ENCODE measurements at places on chromosomes 4 and X. TPM values are rescaled to one million over a fixed set of nuclear protein-coding genes. Genes with fewer than 3 reads are reported as not detected.

GRCh38 chr4:69656653-69657158 lies 3.7 kb upstream of the UGT2A1 start:
- no peaks in the 10 kb centered on the region for H3K27me3 ChIP-seq
- no peak overlapping the region for H3K4me3 ChIP-seq
- no peaks in the 10 kb centered on the region for H3K36me3 ChIP-seq
- DNase-seq: no peak
- H3K4me1 ChIP-seq: no peaks in the 10 kb centered on the region

DNA sequence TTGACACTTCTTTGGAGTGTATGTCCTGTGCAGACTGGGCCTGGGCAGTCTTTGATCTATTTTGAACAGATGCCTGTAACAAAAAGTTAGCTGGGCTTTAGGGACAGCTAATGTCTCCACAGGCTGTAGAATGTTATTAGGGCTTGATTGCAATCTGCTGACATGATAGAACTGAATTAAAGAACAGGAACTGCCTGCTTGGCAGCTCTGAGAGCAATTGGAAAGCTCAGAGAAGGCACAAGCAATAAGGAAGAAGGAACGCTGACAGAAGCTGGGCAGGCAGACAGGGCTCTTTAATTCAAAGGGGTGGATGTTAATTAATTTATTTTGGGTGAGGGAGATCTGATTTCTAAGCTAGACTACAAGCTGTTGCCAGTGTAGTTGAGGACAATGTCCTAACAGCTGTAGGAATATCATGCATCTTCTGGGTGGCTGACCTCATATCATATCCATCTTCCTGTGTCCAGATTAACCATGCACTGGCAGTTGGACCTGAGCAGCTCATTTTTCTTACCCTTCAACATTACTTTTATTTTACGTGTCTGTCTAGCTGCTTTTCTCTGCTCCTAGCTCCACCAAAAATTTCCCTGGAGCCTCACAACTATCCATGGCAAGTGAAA lies 20.7 kb upstream of the GRXCR1 start:
- no peak for DNase-seq
- H3K4me1 ChIP-seq: no peaks in the 10 kb centered on the region
- H3K36me3 ChIP-seq: no peaks in the 10 kb centered on the region
- no peak overlapping the region for H3K27ac ChIP-seq
- H3K4me3 ChIP-seq: no peak overlapping the region

DNA sequence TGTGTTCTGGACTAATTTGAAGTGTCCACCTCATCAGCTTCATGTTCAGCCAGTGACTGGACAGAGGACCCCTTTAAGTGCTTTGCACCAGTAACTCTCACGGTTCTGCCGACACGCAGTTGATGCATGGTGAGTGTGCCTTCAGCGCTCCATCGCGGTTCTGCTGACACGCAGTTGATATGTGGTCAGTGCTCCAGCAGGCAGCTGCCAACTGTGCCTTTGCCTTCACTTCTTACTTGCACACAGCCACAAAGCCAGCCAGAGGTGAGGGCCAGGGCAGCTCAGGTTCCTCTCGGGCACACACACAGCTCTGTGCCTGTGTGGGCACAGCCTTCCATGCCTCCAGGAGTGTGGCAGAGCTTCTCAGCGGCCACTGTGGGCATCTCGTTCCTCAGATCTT lies 12.4 kb downstream of the NKX1-1 start:
- H3K36me3 ChIP-seq: peaks cover 39% of the 10 kb centered on the region
- H3K4me3 ChIP-seq: no peak overlapping the region
- H3K27ac ChIP-seq: no peak overlapping the region
- no peaks in the 10 kb centered on the region for H3K4me1 ChIP-seq
- no peaks in the 10 kb centered on the region for H3K27me3 ChIP-seq
- peak; percentile 62 for DNase-seq

- H3K36me3 ChIP-seq: no peaks in the 10 kb centered on the region
- peak overlapping the region; percentile 91 for H3K4me3 ChIP-seq
- H3K27ac ChIP-seq: peak overlapping the region; percentile 93
- H3K4me1 ChIP-seq: peaks cover 36% of the 10 kb centered on the region
- DNase-seq: no peak
- H3K27me3 ChIP-seq: no peaks in the 10 kb centered on the region
Measured at GRCh38 chr4:145937971-145938611, 532 bp downstream of the ZNF827 start.

DNA sequence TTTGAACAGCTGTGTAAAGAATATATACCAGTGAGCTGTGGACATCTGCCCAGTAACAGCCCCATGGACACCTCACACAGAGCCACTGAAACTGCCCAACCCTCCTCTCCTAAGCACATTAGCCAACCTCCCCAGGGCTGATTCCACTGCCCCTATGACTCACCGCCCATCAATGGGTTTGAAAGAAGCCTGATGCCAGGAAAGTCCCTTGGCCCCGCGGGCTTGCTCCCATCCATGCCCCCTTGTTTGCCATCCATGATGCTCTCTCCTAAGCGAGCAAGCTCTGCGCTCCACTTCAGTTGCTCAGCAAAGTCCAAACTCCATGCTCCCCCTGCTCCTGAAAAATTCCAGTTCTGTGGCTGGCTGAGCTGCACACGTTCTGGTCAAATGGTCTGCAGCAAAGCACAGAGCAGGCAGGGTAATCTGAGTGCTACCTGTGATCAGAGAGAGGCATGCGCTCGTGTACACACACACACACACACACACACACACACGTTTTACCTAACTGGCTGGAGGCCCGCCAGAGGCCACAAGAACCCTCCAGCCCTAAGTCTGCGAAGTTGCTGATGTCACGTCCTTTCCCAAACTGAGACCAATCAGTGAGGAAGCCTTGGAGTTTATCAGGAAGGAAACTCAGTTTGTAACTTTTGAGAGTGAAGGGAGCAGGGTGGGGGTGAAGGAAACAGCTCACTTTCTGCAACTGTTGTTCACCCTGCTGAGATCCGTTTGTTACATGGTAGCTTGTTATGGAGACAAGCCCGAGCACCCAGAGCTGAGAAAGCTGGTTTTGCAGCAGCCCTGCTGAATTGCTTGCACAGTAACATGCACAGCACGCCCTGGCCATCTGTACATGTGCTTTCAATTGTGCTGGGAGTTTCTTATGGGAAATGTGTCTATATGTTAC lies at the start of gene ASB9:
Gene ASB9, minus strand, starts transcription at position 466 of the 904 bp plus-strand sequence. Its CDS starts 209 bp downstream, at position 257.
- no peaks in the 10 kb centered on the region for H3K4me1 ChIP-seq
- H3K27me3 ChIP-seq: no peaks in the 10 kb centered on the region

DNA sequence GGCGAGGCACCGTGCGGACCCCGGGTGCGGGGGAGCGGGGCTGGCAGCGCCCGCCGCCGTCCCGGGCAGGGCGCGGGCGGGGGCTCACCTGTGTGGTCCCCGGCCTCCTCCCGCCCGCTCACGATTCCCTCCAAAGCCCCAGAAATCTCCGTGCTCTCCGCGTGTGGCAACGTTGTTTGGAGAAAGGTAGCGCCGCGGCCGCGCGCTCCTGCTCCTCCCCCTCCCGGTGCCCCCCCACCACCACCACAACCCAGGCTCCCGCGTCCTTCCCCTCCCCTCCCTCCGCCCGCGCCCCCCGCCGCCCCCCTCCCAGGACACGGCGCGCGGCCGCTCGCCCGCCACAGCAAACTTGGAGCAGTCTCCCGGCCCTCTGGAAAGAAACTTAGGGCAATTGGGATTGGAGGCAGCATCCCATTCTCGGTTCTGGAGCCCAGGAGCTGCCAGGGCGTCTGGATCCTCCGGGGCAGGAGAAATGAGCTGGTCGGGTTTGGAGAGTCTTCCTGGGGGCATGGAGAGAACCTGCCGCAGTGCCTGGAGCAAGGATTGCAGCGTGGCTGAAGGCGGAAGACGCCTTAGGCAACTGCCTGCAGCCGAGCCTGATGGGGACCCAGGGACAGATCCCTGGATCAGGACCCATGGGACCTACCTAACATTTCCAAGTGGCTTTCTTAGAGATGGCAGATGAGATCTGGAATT lies 855 bp downstream of the KLF3 start:
- DNase-seq: peak; percentile 88
- no peaks in the 10 kb centered on the region for H3K27me3 ChIP-seq
- peak overlapping the region; percentile 100 for H3K4me3 ChIP-seq
- H3K27ac ChIP-seq: peak overlapping the region; percentile 100
- H3K36me3 ChIP-seq: no peaks in the 10 kb centered on the region
- H3K4me1 ChIP-seq: peaks cover 50% of the 10 kb centered on the region

DNA sequence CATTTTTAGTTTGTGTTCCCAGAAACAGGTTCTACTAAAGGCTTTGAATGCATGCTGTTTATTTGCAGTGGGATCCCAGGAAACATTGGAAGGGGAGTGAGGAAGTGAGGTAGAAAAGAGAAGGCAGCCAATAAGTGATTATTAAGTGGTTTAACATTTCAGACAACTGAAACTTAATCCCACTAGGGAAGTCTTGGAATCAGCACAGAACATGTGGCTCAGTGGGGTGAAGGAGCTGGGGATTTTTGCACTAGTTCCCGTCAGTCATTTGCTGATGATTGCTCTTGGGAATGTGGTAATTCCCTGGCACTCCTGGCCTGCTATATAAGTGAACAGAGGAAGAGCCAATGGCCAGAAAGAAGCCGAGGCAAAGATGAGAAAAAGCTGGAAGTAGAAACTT lies 1053.0 kb upstream of the IGFBP7 start:
- no peaks in the 10 kb centered on the region for H3K36me3 ChIP-seq
- DNase-seq: no peak
- H3K4me3 ChIP-seq: no peak overlapping the region
- no peaks in the 10 kb centered on the region for H3K4me1 ChIP-seq
- H3K27ac ChIP-seq: no peak overlapping the region

GRCh38 chrX:71532078-71532752 lies 689 bp upstream of the OGT start:
- peak overlapping the region; percentile 87 for H3K27ac ChIP-seq
- H3K4me3 ChIP-seq: peak overlapping the region; percentile 63
- H3K27me3 ChIP-seq: no peaks in the 10 kb centered on the region
- no peaks in the 10 kb centered on the region for H3K36me3 ChIP-seq

DNA sequence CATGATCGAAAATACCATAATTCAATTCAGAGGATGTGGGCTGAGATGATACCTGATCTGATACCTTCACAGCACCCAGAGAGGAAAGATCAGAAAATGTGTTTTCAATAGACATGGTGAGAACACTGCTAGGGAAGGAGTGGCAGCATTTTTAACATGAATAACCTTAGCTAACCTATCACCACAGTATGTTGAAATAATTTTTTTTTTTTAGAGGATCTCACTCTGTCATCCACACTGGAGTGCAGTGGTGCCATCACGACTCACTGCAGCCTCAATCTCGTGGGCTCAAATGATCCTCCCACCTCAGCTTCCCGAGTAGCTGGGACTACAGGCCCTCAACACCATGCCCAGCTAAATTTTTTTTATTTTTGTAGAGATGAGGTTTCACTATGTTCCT lies 90.5 kb upstream of the RAPGEF2 start:
- no peak overlapping the region for H3K27ac ChIP-seq
- no peak for DNase-seq
- H3K27me3 ChIP-seq: no peaks in the 10 kb centered on the region

GRCh38 chrX:138928737-138929459 lies 217.4 kb upstream of the FGF13 start:
- H3K27ac ChIP-seq: no peak overlapping the region
- no peak for DNase-seq
- H3K4me1 ChIP-seq: no peaks in the 10 kb centered on the region
- H3K27me3 ChIP-seq: no peaks in the 10 kb centered on the region

GRCh38 chr4:186657764-186658163 lies 65.9 kb downstream of the FAT1 start:
- H3K27me3 ChIP-seq: no peaks in the 10 kb centered on the region
- no peaks in the 10 kb centered on the region for H3K4me1 ChIP-seq
- no peak for DNase-seq
- no peak overlapping the region for H3K4me3 ChIP-seq

DNA sequence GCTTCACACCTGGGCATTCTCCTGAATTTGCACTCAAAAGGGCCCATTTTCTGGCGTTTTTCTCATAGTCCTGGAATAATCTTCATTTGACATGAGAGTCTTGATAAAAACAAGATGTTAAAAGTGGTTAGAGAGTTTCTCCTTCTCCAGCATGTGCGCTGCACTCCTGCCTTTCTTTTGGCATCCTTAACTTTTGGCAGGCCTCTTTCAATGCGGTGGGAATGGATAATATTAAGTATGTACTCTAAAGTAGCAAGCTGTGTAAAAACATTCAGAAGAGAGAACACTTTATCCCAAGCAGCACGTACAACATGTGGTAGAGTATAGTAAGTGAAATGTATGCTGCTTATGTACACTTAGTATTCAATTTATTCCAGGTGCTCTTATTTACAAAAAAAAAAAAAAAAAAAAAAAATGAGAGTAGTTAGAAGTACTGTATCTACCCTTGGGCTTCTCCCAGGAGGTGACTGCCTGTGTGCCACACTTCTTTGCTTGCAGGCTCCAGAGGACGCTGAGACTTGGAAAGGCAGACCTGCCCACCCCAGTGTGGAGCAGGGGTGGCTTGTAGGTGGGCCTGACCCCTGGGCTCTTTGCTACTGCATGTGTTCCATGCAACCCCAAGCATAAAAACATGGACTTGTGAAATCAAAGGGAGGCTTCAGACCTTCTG lies 3.9 kb downstream of the FGF2 start:
- H3K36me3 ChIP-seq: no peaks in the 10 kb centered on the region
- DNase-seq: peak; percentile 71
- H3K27ac ChIP-seq: peak overlapping the region; percentile 93

DNA sequence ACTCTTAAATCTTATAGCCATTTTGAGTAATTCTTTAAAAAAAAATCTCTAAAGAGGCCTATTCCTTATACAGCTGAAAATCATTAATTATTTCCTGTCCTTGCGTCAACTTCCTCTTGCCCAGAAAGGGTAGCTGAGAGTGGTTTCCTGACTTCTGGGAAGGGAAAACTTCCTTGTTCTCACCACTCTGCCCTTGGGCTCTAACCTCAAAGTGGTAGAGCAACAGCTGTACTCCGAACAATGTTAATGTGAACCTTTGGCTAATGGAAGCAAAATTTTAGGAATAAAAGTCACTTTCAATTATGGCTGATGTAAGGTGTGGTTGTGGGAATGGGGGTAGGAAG lies 15.3 kb downstream of the KLHL2 start:
- H3K4me1 ChIP-seq: no peaks in the 10 kb centered on the region
- no peaks in the 10 kb centered on the region for H3K27me3 ChIP-seq
- no peaks in the 10 kb centered on the region for H3K36me3 ChIP-seq
- H3K4me3 ChIP-seq: no peak overlapping the region
- no peak overlapping the region for H3K27ac ChIP-seq

GRCh38 chr4:79078339-79078738 lies 139.1 kb upstream of the PAQR3 start:
- no peaks in the 10 kb centered on the region for H3K27me3 ChIP-seq
- peak; percentile 67 for DNase-seq
- H3K4me1 ChIP-seq: no peaks in the 10 kb centered on the region

Gene ASB5
- 14.3 TPM for total RNA-seq

Gene UGT2B10
- total RNA-seq: not detected

Gene SPIN2B
- total RNA-seq: 10.7 TPM

Gene PWWP3B
- 0.36 TPM for total RNA-seq

Gene NAP1L3
- total RNA-seq: 3.3 TPM

Gene DDX53
- total RNA-seq: not detected

Gene SORCS2
- total RNA-seq: 2.0 TPM

Gene PITX2
- not detected for total RNA-seq

Gene PSAPL1
- total RNA-seq: not detected
